Cortex of kidney (tissue), 1 donor: ENCODE measurements at places on chromosomes 4 and X.

DNA sequence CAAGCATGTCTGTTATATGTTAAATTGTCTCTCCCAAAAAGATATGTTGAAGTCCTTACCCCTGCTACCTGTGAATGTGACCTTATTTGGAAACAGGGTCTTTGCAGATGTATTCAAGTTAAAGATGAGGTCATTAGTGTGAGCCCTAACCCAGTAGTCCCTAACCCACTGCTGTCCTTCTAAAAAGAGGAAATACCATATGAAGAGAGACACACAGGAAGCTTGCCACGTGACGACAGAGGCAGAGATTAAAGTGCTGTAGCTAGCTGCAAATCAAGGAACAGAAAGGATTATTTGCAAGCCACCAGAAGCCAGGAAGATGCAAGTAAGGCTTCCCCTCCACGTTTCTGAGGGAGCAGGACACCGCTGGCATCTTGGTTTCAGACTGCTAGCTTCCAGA, 150.1 kb downstream of the HNRNPD start:
- DNase-seq, result no peak

- no peak for DNase-seq
Measured at GRCh38 chr4:34170946-34171345, 2073.4 kb downstream of the ARAP2 start.

DNA sequence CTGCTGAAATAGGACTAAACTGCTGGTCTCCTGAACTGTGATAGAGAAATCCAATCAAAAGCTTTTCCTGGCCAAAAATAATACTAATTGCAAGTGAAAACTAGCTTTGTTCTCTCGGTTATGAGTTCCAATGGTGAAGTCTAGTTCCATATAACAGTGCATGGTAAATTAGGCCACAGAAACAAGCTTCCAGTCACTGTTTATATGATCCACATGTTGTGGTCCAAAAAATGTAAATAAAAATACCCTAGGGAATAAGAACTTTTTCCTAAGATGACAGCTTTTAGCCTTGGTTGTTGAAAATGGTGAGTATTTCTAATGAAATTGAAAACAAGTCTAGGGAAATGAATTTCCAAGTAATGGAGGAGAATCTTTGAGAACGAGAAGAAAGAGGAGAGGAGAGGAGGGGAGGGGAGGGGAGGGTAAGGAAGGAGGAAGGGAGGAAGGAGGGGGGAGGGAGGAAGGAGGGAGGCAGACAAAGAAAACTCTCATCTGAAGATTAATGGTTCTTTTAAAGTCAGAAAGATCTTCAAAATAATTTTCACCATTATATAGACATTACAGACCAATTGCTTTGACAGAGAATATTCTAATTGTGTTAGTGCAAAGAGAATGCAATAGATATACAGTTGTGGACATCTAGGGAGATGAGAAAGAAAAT, 26.1 kb downstream of the PALLD start:
- no peak for DNase-seq

GRCh38 chr4:95105112-95105511, 347.4 kb downstream of the BMPR1B start:
- no peak for DNase-seq

DNA sequence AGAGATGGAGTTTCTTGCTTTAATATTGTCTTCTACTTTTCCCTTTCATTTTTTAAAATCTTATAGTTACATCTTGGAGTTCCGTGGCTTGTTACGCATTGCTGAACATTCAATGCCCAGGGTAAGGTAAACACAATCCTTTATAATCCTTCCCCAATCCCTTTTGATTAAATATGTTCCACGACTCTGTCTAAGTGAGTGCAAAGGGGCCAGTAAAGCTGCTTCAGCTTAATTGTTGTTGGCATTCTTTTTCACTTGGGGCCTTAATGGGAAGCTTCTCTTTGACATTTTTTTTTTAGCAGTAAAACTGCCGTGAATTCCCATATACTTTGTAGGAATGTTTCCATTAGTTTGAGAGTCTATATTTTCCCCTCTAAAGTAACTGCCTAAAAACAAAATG, 1028.1 kb downstream of the C4orf33 start:
- DNase-seq, result no peak

GRCh38 chrX:71563921-71564320, 14.3 kb upstream of the GCNA start:
- no peak for DNase-seq

GRCh38 chrX:37883196-37883595, 35.8 kb upstream of the DYNLT3 start:
- DNase-seq, result no peak

DNA sequence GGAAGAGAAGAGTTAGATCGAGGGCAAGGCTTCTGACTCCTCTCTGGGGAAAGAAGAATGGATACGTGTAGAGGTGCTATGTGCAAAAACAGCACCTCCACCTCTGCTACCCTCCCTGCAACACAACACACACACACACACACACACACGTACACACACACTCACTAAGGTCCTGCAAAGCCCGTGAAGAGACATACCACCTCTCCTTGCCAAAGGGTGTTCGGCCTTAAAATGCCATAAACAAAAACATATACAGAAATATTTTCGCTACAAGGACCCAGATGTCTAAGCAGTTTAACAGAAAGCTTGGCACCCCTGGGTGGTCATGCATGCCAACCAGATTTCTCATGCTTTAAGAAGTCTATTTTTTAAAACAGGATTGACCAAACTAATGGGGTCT, 1.5 kb downstream of the TIFA start:
- DNase-seq, result no peak

GRCh38 chr4:2079006-2079405, 19.9 kb downstream of the NAT8L start:
- no peak for DNase-seq

DNA sequence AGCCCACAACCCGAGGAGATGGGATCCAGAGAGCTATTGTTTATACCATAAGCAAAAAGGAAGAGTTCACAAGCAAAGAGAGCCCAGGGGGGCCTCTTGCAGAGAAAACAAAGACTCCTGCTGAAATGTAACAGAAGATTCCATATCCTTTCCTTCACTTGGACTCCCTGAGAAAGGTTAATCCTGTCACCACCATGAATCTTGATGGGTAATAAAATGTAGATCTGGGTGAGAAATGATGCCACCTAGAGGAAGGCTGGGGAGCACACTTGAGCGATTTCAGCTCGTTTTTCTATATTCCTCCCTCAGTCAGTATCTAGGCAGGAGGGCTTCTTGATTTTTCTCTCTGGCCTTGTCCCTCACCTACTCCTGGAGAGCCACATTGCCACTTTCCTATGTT, 10.2 kb upstream of the KCNE5 start:
- DNase-seq, result no peak

GRCh38 chr4:24736066-24736465, 59.3 kb upstream of the SOD3 start:
- DNase-seq, result no peak

GRCh38 chr4:118975449-118976192, 87.0 kb downstream of the SYNPO2 start:
- no peak for DNase-seq

DNA sequence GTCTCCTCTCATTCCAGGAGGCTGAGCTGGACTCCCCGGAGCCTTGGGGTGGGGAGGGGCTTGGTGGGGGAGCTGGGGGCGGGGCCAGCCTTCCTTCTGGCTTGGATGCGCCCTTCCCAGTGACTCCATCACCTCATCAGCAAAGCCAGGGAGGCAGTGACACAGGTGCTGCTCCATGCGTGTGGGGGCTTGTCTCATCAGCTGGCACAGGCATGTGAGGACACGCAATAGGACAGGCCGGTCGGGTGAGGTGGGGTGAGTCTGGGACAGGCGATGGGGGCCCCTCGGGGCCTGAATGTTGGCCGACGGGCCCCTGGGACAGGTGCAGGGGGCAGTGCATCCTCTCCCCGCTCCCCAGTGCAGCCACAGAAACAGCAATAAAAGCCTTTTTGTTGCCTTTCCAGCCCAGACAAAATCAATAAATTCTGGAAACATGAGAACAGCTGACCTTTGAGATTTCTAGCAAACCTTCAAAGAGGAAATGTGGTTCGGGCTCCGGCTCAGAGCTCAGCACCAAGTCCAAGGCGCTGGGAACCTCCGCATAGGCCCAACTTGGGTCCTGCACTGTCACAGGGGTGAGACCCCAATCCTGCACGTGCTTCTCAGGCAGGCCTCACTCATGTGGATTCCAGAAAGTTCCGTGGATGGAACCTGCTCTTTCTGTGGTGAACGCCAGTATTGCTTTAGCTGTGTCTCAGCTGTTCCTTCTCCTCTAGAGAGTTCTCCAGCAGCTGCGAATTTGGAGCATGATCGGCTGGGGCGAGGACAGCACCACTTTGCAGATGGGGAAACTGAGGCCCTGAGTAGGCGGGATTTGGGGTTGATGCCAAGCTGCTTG, 18.5 kb downstream of the ADRA2C start:
- no peak for DNase-seq

- DNase-seq, result no peak
Measured at GRCh38 chrX:109760922-109761250, 27.8 kb upstream of the ACSL4 start.

DNA sequence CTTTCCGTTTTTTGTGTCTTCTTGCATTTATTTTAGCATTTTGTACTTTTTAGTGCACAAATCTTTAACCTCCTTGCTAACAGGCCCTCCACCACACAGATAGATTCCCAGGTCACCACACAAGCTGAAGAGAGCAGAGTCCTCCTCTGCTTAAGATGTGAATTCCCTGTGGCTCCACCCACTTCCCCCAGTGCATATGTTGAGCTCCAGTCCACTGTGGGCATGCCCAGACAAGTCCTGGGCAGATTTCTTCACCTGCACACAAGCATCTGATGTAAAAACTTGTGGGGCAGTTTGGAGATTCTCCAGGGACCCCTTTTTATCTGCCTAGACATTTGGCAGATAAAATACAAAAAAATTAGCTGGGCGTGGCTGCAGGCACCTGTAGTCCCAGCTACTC, 19.8 kb upstream of the PASD1 start:
- DNase-seq, result no peak

DNA sequence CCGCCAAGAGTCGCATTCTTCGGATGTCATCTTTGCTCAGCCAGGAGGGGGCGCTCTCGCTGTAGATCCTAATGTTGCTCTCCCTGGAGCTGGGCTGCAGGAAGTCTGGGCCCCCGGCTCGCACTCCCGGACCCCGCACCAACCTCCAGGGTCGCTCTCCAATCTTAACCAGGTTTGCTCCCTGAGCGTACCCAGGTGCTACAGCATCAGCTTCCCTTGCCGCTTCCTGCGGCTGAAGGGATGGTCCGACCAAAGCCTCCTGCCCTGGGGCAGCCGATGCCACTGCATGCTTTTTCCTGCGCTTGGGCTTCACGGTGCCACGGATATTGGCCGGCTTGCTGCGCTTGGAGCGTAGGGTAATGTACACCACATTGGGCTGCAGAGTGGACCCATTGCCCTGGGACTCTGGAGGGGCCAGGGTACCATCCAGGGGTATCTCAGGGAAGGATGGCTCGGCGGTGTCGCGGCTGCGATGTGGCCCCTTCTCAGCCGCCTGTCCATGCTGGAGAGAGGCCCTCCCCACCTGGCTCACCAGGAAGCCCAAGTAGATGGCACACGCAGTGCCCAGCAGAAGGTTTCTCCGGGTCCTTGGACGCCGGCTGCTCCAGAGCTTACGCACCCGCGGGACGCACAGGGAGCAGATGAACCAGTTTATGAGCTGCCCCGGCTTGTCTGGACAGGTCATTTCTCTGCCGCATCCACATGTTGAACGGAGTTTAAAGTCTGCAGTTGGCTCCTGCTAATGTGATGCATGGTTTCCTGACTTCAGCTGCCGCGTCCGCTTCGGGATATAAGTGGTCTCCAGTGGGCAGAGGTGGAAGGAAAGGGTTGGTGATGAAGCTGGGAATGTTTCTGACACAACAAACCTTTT, 1.9 kb downstream of the GASK1B start:
- no peak for DNase-seq

DNA sequence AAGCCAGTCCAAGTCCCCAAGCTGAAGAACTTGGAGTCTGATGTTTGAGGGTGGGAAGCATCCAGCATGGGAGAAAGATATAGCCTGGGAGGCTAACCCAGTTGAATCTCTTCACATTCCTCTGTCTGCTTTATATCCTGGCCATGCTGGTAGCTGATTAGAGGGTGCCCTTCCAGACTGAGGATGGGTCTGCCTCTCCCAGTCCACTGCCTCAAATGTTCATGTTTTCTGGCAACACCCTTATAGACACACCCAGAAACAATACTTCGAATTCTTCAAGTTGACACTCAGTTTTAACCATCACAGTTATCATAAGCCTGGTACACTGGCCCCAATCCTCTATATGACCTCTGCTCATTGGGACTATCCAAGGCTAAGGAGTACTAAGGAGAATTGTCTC, 124.1 kb upstream of the WDR1 start:
- no peak for DNase-seq

- no peak for DNase-seq
Measured at GRCh38 chr4:155956461-155956860, 2.8 kb upstream of the CTSO start.

DNA sequence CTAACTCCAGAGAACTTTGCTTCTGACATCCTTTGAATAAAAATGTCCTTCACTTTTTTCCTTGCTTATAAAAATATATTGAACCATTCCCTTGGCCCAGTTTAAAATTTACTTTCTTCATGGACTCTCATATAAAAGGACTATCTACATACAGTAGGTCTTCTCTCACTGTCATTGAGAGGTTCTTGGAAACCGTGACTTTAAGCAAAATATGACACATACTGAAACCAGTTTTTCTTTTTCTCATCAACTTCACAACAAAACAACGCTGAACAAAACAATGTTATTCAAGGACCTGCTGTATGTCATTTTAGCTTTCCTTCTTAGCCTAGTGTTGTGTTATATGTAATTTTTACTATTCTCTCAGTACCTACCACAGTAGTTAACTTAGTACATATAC, 496.8 kb downstream of the CENPC start:
- no peak for DNase-seq

DNA sequence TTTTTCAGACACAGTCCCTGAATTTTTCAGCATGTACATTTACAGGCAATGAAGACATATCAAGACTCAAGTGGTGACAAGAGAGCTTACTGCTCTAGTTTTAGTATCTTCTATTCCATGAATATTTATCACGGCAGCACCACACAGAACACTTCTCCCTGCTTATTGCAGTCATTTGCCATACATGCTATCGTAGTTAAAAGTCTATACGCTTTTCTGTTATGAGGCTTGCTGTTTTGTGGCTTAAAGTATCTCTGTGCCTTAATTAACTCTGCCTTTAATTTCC, 65.4 kb upstream of the GK2 start:
- no peak for DNase-seq

DNA sequence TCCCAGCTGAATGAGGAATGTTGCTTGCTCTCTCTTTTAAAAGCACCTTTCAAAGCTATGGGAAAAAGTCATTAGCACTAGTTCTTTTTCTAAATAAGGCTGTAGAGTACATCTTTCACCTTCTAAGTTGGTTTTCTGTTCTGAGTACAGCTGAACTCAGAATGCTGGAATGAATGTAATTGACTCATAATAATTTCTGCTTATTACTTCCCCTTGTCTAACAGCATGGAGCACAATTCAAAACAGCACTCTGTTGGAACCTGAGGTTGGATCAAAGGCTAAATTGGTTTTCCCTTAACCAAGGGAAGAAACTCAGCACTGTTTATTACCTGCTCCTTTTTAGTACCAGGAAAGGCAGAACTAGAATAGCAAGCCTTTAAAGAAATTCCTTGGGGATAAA, 33.5 kb upstream of the CYP2U1 start:
- no peak for DNase-seq

- no peak for DNase-seq
Measured at GRCh38 chr4:158788516-158788915, 19.7 kb downstream of the FNIP2 start.
